ENCODE measurements at places on chromosomes 3 and 15.

DNA sequence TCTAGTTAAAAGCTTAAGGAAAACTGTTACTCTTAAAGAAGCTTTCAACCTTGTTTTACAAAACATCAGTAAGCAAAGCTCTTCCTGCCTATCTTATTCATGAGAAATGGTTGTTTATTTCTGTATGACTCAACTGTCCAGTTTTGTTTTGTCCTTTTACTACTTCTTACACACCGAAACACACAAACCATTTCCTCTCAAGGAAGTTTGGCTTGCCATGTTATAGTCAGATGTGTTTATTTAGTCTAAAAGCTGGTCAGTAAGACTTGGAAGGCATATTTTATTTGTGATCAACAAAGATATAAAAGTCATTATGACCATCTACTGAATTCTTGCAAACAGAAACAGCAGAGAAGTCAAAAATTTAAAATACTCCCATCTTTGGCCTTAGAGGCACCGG lies 53.2 kb upstream of the RBSN start:
- DNase-seq: no peak

DNA sequence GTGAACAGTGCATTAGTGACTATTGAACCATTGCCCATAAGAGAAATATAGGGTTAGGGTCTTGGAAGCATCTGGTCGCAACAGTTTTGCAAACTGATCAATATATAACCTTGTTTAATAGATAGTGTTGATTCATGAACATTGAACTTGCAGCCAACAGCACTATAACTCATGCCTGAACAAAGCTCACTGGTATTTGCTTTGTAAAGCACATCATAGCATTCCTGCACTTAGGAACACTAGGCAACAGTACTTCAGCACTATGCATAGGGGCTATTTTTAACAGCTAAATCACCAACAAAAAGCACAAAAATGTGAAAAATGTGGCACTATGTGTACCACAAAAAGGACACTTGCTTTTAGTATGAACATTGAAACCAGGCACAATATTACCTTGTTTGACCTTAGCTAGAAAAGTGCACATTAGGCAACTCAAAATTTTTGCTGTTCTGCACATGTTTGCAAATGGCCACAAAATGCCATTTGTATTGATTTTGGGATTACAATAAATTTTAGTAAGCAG lies 68.0 kb downstream of the OXNAD1 start:
- no peak for DNase-seq

- DNase-seq: no peak
Measured at GRCh38 chr3:183261151-183261724, 8.2 kb downstream of the B3GNT5 start.

DNA sequence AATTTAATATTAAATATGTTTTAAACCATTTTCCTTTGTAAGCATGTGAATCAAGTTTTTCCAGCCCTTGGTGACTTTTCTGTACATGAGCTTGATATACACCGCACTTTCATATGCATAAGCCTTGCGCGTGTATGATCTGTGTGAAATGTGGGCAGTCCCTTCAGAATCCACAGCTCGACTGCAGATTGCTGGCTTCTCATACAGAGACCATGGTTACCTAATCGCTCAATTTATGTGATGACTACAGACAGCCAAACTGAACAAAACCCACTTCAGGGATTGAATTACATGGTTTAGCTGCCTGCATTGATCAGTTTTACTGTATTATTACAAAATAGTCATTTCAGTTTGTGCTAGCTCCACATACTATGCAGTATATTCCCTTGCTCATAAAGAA lies 212.3 kb upstream of the NECTIN3 start:
- DNase-seq: no peak

DNA sequence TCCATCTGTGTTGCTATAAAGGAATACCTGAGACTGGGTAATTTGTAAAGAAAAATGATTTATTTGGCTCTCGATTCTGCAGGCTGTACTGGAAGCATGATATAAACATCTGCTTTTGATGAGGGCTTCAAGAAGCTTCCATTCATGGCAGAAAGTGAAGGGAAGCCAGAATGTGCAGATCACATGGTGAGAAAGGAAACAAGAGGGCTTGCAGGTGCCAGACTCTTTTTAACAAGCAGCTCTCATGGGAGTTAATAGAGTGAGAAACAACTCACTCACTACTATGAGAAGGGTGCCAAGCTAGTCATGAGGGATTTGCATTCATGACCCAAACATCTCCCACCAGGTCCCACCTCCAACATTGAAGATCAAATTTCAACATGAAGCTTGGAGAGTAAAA lies 247.2 kb downstream of the ZIC4 start:
- no peak for DNase-seq

DNA sequence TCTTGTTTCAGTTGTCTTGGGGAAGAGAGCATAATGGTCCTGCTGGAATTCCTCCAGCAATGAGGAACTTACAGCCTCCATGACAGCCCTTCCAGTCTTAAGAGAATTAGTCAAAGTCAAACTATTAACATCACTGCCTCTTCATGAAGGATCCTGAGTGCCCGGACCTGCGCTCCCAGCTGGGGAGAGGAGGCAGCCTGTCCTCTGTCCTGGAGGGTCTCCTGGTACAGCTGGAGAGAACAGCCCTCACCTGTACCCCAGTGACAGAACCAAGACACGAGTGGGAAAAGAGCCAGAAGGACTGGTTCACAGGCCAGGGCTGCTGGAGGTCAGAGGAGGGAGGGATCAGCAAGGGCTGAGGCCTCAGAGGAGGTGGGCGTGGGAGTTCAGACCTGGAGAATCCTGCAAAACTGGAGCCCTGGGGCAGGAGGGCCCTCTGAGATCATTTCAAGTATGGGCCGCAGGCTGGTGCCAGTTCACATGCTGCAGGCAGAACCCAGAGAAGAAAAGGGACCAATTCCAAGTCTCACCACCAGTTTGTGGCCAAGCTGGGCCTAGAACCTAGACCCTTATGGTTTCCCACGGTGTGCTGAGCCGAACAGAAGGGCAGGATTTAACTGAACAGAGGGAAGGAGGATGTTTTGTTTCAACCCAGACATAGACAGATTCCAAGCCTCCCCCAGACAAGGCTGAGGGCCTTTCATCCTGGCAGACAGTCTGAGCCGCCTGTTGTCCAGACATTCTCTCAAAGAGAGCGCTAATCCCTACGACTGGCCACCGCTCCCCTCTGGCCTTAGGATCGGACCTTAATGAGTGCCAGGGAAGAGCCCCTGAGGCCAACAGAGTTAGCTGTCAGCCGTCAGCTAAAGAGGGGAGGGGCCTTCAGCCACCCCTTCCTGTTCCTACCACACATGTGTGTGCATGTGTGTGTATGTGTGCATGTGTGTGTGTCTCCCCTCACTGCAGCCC lies 18.2 kb downstream of the LOXL1 start:
- no peak for DNase-seq

GRCh38 chr3:170096342-170096741 lies 58.5 kb downstream of the GPR160 start:
- no peak for DNase-seq

GRCh38 chr3:52218026-52218425 lies 7.4 kb downstream of the TLR9 start:
- no peak for DNase-seq

Data from stimulated activated CD4-positive, alpha-beta T cell treated with anti-CD3 and anti-CD28 coated beads, Interleukin-4, amount 100 ng/mL, for 48 hours (primary cell).